ENCODE measurements at places on chromosomes 6 and 20.

DNA sequence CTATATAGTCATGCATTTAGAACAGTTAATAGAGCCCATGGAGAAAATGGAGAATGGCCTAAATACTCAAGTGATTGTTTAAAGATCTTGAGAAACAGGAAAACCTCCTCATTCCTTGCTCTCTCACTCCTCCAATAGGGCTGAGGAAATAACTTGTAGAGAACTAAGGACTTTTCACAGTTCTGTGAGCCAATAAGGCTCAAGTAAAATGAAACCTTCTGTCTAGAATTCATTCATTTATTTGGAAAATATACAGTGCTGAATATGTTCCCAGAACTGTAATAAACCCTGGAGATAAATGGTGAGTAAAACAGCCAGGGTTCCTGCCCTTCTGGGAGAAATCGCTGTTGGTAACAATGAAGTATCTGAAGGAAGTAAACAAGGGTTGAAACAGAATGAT is 35.3 kb downstream of the ELOVL2 start:
- no peak for DNase-seq

- DNase-seq, result peak; percentile 58
These were observed 28.1 kb downstream of the SNRNP48 start for GRCh38 chr6:7617801-7618764.

- DNase-seq, result peak; percentile 1
These were observed 1.8 kb downstream of the GJA1 start for GRCh38 chr6:121436960-121437850.

DNA sequence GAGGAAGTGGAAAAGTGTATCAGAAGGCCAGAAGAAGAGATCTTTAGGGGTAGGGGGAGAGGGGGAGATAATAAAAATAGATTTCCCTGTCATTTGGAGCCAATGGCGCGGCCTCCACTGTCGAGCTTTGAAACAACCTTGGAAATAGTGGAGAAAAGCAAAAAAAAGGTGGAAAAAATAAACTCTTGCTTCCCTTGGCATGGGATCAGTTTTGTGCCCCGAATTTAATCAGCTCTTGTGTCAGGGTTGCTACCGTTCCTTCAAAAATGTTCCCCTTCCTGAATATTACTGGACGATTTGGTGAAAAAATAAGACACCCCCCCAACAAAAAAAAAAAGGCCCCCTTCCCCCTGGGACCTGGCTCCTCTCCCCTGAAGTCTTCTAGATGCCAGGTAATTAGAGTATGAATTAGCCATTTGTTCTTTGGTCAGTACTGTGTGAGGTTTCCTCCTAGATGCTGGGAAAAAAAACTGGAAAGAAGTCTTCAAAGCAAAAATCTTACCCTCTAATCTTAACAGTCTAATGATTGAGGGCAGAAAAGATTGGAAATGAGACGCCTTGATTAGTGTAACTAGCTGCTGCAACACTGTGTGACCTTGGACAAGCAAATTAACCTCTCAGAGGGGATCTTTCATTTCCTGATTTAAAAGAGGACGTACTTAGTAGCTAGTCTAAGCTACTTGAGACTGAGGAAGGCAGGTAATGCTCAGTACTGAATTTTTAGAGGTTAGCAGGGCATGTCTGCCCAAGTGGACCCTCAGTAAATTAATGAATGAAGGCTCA is 872 bp upstream of the RBM39 start:
- peak; percentile 45 for DNase-seq
